Spleen (tissue), 13 donors: ENCODE measurements at places on chromosomes 2 and 18. TPM values are rescaled to one million over a fixed set of nuclear protein-coding genes. Genes with fewer than 3 reads are reported as not detected.

The PMS1 gene
- 12.6 TPM for polyA plus RNA-seq

The RAD51AP2 gene
- not detected for polyA plus RNA-seq

The THSD7B gene
- not detected for polyA plus RNA-seq

The SCYGR4 gene
- 0.04 TPM for polyA plus RNA-seq

- DNase-seq, result peak; percentile 50
Observed at GRCh38 chr2:2827046-2827636, 496.1 kb upstream of the MYT1L start.

DNA sequence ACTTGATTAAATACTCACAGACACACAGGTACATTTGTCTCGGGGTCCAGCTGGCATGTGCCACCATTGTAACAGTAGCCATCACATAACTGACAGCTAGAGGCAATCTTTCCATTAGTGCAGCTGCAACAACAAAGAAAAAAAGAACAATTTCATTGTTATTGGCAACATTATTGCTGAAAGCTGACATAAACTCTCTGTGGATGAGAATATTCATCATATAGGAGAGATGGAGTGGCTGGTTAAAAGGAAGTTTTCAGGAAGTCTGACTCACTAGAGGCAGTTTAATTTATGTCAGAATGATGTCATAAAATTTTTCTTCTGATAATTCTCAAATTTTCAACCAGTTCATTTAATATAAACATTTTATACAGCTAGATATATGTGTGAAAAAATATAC is 1490.0 kb upstream of the NXPH2 start:
- DNase-seq, result no peak

DNA sequence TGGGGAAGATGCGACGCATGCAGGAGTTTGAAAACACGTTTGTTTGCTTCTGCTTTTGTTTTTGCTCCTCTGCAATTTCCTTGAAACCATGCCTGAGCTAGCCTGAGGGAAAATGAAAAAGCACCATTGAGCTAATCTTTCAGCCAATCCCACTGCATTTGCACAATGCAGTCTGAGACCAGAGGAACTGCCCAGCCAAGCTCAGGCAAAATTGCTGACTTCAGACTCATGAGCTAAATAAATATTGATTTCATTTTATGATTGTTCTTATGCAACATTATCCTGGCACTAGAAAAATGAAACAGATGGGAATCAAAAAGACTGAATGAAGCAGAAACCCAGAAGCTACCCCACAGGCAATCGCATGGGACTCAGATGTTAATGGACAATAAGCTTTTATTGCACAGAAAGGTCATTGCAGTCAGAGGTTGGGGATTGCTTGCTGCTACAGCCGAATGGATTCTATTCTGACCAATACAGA is 37.0 kb downstream of the TPRKB start:
- no peak for DNase-seq

DNA sequence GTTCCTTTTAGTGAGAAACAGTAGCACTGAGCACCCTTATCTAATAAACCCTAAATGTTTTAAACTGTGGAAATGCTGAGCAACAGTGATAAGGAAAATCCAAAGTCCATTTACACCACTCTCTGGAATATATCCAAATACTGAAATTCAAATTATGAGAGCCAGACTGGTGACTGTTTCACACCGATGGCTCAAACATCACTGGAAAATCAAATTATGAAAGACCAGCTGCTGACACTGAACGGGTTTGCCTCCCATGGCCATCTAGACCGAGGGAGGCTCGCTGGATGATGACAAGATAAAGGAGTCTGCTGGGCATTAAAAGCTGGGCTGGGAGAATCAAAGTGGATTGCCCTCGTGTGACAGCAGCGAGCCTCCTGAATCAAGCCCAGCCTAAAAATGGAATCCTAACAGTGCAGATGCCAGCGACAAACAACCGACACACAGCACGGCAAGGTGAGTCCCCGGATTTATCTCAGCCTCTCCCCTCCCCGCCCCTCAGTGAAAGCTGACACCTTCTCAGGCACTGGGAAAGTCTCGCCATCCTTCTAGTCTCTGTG is 30.3 kb downstream of the SERPINE2 start:
- DNase-seq, result no peak

GRCh38 chr2:221060376-221060775 is 511.7 kb downstream of the EPHA4 start:
- no peak for DNase-seq

- DNase-seq, result no peak
Observed at GRCh38 chr18:50614838-50615237, 55.0 kb downstream of the MAPK4 start.

- no peak for DNase-seq
Observed at GRCh38 chr2:46416739-46417403, 62.5 kb upstream of the TMEM247 start.

DNA sequence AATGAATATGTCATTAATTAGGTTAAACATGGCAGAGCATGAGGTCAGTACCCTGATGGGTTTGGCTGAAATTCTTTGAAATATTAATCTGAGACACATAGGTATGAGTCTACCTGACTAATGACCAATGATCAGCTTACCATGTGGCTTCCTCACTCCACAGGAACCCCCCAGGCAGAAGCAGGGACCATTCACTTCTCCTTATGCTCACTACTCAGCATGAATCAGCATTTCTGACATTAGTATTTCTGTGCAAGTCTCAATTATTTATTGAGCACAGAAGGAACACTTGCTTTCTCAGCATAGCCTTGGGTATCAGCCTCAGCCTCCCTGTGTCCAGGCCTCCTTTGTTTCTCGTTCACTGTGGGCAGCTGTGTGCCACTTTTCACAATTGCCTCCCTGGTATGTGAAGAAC is 9.3 kb upstream of the KCNE4 start:
- DNase-seq, result no peak

- no peak for DNase-seq
Observed at GRCh38 chr2:81895620-81896250, 1591.2 kb upstream of the LRRTM1 start.

DNA sequence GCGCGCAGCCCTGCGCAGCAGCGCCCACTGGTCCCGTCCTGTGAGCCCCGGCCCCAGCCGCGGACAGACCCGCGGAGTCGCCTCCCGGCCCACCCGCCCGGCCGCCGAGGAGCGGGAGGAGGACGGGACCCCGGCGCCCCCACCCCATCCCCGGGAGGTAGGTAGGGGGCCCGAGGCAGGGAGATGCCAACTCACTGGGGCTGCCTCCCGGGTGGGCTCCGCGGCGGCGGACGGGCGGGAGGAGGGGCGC is 160 bp downstream of the SPTBN1 start:
- DNase-seq, result peak; percentile 86

- DNase-seq, result no peak
Observed at GRCh38 chr18:7635948-7636347, 68.8 kb downstream of the PTPRM start.
